ENCODE measurements at places on chromosomes 7 and 10. TPM values are rescaled to one million over a fixed set of nuclear protein-coding genes. Genes with fewer than 3 reads are reported as not detected.

DNA sequence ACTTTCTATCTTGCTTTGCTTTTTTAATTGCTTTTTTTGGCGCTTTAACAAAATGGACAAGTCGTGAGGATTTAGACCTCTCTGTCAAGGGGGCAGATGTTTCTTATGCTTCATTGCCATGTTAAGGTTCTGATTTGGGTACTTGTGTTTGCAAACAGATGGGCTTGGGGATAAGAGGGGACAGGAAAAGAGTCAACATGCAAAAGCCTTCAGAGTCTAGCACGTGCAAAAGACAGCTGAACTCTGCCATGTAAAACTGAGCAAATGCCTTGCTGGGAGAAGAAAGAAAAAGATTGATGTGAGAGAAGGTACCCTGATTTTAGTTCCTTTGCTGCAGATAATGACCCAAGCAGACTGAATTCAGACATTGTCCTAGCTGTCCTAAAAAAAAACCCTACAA is 173.1 kb downstream of the KIAA1217 start:
- no peak overlapping the region for H3K27ac ChIP-seq
- H3K4me3 ChIP-seq, result no peak overlapping the region
- DNase-seq, result no peak

DNA sequence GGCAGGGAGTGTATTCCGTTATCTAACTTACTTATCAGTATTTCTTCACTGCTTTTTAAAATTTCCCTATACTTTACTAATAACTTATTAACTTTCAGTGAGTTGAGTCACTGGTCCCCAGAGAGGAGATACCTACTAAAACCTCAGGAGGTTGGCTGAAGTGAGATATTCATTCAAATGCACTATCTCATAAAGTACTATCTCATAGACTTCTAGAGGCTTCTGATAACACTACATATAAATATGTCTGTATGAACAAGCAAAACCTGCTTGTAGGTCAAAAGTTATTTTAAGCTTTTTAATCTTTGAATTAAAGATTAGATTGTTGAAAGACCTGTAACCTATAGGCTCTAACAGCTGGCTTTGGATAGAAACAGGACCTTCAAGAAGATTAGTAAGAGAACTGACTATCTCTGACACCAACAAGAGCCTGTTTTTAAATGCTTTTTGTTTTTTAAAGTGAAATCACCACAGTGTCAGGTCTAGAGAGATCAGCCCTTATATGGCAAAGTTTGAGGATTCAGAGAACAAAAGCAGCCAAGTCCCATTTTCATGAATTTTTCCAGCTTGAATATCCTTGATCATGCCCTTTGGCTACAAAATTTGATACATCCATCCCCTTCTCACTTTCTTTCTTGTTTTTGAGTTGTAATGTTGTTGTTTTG is 242.2 kb downstream of the ARL4A start:
- no peak for DNase-seq
- H3K36me3 ChIP-seq, result no peaks in the 10 kb centered on the region
- no peak overlapping the region for H3K4me3 ChIP-seq
- H3K27ac ChIP-seq, result no peak overlapping the region
- H3K4me1 ChIP-seq, result no peaks in the 10 kb centered on the region
- H3K27me3 ChIP-seq, result no peaks in the 10 kb centered on the region

DNA sequence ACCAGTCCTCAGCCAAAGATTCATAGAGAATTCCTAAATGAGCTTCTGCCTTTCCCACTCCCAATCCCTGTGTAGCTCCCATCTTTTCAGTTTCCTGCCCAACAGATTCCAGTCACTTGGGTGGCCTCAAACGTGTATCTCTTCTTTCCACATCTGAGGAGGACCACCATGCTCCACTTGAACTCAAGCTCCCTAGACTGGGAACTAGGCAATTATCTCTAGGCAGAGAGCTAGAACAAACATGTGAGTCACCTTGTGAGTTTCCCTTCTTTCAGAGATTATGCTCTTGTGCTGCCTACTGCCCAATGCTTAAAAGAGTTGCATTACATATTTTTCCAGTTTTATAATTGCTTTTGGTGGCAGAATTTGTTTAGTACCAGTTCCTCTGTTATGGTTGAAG is 178.0 kb downstream of the MDFIC start:
- no peaks in the 10 kb centered on the region for H3K4me1 ChIP-seq
- no peaks in the 10 kb centered on the region for H3K27me3 ChIP-seq

- no peak overlapping the region for H3K4me3 ChIP-seq
- no peaks in the 10 kb centered on the region for H3K27me3 ChIP-seq
- H3K36me3 ChIP-seq, result no peaks in the 10 kb centered on the region
- H3K4me1 ChIP-seq, result peaks cover 6% of the 10 kb centered on the region
- H3K27ac ChIP-seq, result no peak overlapping the region
These were observed 54.5 kb downstream of the ELMO1 start for GRCh38 chr7:37394158-37394557.

- H3K27me3 ChIP-seq, result no peaks in the 10 kb centered on the region
- no peaks in the 10 kb centered on the region for H3K36me3 ChIP-seq
- DNase-seq, result no peak
- peaks cover 4% of the 10 kb centered on the region for H3K4me1 ChIP-seq
- H3K27ac ChIP-seq, result no peak overlapping the region
- H3K4me3 ChIP-seq, result no peak overlapping the region
These were observed 38.2 kb downstream of the NRBF2 start for GRCh38 chr10:63171255-63171855.

MNX1 gene
- polyA plus RNA-seq, result not detected

RFC2 gene
- 20.3 TPM for polyA plus RNA-seq

Measured in ovary (tissue), 10 donors.